ENCODE measurements at places on chromosomes 12 and 14. TPM values are rescaled to one million over a fixed set of nuclear protein-coding genes. Genes with fewer than 3 reads are reported as not detected.

Gene GARIN6
- not detected for total RNA-seq

Gene TMEM179
- 0.34 TPM for total RNA-seq

Gene SYNDIG1L
- total RNA-seq, result not detected

Gene DHRS2
- 5,493 TPM for total RNA-seq

Gene PPP1R1A
- total RNA-seq, result not detected

Gene SLC48A1
- 11.7 TPM for total RNA-seq

Gene C12orf54
- not detected for total RNA-seq

Gene WDHD1
- 14.8 TPM for total RNA-seq

Gene KRT72
- not detected for total RNA-seq

Gene DHRS1
- total RNA-seq, result 6.0 TPM

Gene GLIPR1L1
- total RNA-seq, result not detected

Gene TMED10
- 239 TPM for total RNA-seq

Gene KRT4
- total RNA-seq, result not detected

Gene PPP2R5C
- 93.2 TPM for total RNA-seq

Gene CELA1
- total RNA-seq, result not detected

Gene NINJ2
- 0.50 TPM for total RNA-seq

Gene OAS1
- 5.2 TPM for total RNA-seq

Gene SERPINA1
- total RNA-seq, result 1.4 TPM

Gene GNB3
- 1.6 TPM for total RNA-seq

Measured in HT1080 (cell line).